ENCODE measurements at places on chromosomes 3 and 15.

GRCh38 chr3:68467465-68467864 lies 464.9 kb downstream of the TAFA4 start:
- DNase-seq, result no peak

- DNase-seq, result no peak
Measured at GRCh38 chr3:31132132-31132769, 237.8 kb upstream of the GADL1 start.

- no peak for DNase-seq
Measured at GRCh38 chr3:117068301-117068700, 358.7 kb downstream of the TUSC7 start.

GRCh38 chr15:84950570-84951111 lies 31.0 kb upstream of the PDE8A start:
- no peak for DNase-seq

DNA sequence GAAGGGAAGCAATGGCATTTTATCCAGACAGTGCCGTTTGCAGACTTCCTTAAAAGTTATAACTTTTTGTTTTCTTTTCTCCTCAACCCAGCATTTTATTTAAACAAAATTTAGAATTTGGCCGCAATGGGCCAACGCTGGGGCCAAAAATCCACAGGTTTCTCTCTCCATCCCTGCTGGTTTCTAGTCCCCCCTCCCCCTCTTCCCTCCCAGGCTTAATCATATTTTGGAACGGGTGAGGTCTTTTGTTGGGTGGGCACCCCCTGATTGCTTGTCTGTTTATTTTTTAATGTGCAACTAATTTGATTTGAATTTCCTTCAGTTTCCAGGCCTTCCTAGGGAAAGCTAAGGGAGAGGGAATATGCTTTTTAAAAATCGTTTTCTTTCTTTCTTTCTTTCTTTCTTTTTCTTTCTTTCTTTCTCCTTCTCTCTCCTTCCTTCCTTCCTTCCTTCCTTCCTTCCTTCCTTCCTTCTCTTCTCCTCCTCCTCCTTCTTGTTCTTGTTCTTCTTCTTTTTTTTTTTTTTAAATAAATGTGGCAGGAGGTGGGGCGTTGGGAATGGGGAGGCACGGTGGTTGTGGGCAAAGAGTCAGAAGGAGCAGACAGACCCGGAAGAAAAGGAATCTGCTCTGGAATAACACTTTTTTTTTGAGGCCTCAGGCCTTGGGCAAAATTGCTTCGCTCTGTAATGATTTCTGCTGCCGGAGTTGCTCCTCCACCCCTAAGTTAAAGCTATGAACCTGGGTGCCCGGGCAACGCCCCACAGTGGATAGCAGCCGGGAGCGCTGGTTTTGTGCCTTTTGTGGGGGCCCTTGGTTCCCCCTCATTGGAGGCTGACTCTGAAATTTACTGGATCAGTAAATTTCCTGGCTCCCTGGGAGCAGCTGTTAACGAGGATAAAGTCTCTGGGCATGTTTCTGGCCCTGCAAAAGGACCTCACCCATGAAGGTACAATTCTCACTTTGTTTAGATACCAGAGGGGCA lies 1.9 kb downstream of the FNDC3B start:
- no peak for DNase-seq

DNA sequence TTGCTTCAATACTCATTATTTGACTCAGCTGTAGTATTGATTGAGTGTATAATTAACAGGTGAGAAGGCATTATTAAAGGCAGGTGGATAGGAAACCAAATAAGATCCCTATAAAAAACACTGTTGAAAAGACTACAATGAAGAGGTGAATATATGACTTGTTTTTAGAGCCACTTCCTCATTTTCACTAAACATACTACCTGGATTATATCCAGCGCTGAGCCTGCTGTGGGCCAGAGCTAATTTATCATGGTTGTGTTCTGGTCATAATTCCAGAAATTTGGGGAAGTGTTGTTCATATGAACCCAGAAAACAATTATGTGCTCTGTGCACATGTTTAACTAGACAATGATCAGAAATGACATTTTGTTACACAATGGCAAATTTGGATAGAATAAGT lies 235.3 kb upstream of the MME start:
- no peak for DNase-seq

All from T-helper 17 cell (primary cell).